ENCODE measurements at places on chromosomes 5 and 9. TPM values are rescaled to one million over a fixed set of nuclear protein-coding genes. Genes with fewer than 3 reads are reported as not detected.
A peak's percentile ranks its signal among the peaks of the same experiment; 100 is the strongest.

CYSTM1 gene
- 80.4 TPM for total RNA-seq

GPR21 gene
- total RNA-seq = 2.2 TPM

MYORG gene
- total RNA-seq = 4.8 TPM

SH3RF2 gene
- total RNA-seq = 11.5 TPM

TRAF1 gene
- 5.8 TPM for total RNA-seq

LIFR gene
- total RNA-seq = 110 TPM

PRLR gene
- total RNA-seq = 3.2 TPM

INSL4 gene
- total RNA-seq = not detected

NLN gene
- total RNA-seq = 13.8 TPM

TERT gene
- total RNA-seq = not detected

TRAF2 gene
- 16.5 TPM for total RNA-seq

GRCh38 chr5:65263321-65263720 lies 218.4 kb downstream of the ADAMTS6 start:
- no peak for DNase-seq

DNA sequence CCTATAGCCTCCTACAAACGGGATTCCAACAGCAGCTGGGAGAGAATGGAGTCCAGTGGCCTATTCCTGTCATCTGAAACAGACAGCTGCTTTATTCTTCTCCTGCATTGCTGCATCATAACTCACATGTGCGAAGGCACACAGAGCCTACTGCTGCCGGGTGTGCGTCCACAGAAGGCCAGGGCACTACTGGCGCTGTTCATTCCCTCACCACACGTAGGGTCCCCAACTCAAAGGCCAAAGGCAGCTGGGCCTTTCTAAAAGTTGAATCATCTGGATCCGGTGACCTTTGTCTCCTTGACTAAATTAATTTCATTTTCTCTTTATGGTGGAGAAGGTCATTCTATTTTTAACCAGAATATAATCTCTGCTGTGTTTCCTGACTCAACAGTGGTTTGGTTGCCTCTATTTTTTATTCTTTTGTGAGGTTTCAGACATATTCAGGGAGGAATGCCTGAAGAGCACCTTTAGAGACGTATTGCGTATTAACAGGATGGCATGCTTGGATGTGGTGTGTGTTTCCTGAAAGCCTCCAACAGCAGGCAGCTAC lies 10.8 kb upstream of the SPATA24 start:
- DNase-seq = no peak

DNA sequence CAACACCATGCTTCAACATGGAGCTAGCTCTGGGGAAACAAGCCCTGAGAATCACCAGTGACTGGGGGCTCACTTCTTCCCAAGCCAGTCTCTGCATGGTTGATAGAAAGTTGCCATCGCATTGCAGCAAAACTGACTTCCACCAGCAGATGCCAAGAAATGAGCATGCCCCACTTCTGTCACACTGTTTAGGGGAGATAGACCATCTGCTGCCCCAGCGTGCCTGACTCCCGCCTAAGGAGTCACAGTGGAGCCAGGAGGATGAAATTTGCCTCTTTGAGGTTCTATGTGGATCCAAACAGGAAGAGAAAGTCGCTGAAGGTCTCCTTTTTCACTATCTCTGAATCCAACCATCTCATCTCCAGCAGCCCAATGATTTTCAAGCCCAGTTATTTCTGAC lies 116.7 kb upstream of the SLIT3 start:
- no peak for DNase-seq

- DNase-seq = peak; percentile 90
Measured at GRCh38 chr5:124649491-124650146, 96.8 kb downstream of the ZNF608 start.

GRCh38 chr5:55551904-55552303 lies 17.1 kb upstream of the PLPP1 start:
- no peak for DNase-seq

DNA sequence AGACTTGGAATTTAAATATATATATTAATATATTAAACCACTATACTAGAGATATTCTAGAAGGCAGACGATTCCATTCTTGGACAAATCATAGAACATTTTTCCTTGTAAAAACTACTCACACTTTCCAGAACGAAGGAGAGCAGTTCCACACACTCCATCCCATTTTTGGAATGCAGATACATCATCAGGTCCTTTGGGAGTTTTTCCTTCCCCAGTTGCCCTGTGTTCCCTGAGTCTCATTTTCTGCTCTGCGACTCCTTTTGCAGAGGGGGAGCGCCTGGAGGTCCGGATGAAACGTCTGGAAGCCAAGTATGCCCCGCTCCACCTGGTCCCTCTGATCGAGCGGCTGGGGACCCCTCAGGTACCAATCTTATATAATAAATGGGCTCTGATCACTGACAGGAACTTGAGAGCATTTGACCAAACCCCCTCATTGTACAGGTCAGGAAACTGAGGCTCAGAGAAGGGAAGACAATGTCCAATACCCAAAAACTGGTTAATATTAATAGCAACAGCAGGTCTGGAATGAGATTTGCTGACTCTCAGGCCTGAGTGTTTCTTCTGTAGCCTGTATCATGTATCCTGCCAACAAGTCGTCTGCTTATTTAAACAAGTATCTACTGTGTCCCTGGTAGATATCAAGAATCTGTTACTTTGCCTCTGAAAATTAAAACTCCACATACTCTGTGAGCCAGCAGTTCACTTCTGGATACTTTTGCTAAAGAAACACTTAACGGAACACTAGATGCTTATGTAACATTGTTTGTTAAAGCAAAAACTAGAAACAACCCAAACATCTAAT lies 76.8 kb upstream of the NIPAL4 start:
- no peak for DNase-seq

DNA sequence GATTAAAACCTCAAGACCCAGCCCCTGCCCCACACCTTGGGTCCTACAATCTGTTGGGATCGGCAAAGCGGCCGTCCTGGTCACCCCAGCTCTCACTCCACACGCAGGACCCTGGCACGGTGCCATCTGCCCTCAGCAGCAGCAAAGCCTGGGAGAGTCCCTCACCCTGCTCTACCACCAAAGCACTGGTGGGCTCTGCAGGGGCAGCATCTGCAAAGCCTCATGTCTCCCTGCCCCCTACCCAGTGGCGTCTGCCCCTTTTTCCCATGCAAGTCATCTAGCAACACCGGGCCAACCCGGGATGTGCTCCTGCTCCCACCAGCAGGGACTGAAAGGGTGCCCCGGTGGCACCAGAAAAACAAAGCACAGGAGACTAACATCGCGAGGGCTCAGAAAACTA lies 19.6 kb upstream of the CNOT6 start:
- DNase-seq = no peak

DNA sequence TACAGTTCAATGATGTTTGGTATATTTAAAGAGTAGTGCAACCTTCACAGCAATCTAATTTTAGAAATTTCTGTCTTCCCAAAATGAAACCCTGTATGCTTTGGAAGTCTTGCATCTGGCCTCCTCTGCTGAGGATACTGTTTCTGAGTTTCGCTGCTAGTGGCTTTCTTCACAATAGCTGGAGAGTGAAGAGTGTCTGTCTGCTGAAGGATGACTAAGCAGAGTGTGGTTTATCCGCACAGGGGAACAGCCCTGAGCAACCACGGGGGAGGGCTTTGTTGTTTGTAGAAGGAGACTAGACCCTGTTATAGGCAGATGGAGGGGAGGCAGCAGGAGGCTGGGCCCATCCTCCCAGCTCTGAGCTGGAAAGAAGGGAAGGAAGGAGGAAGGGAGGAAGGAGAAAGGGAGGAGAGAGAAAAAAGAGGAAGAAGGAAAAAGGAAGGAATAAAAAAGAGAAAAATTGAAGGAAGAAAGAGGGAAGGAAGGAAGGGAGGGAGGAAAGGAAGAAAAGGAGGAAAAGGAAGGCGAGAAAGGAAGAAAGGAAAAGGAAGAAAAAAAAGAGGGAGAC lies 10.5 kb upstream of the IRX2 start:
- no peak for DNase-seq

- DNase-seq = no peak
Measured at GRCh38 chr5:166251786-166252185, 2039.7 kb upstream of the WWC1 start.

GRCh38 chr5:141695627-141696215 lies 13.7 kb upstream of the ARAP3 start:
- no peak for DNase-seq

DNA sequence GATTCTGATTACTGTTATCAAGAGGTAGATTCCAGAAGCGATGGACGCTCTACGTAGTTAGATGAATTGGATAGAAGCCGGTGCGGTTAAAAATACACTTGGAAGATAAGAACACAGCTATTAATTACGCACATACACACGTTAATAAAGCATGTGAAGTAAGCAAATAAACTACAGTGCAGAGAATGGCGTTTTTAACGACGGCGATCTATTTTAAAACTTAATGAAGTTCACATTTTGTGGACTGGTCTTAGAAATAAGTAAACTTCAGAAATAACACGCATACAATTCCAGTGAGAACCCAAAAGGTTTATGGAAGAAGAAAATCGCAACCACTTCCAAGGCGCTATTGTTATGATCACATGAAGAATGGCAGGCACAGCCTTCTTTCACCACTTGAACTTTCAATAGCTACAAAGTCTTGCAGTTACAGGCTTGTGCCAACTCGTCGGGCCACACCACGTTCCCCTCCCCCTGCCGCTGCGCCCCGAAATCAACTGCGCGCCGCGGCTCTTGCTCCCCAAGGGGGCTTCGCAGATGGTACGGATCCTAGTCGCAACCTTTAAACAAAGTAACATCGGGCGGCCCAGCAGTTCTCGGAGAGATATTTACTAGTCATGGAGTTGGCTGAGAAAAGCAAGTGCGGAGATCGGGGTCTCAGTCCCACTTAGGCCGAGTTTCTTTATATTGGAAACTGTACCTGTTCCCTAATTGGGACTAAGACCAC lies 866 bp upstream of the SEMA6A start:
- no peak for DNase-seq

DNA sequence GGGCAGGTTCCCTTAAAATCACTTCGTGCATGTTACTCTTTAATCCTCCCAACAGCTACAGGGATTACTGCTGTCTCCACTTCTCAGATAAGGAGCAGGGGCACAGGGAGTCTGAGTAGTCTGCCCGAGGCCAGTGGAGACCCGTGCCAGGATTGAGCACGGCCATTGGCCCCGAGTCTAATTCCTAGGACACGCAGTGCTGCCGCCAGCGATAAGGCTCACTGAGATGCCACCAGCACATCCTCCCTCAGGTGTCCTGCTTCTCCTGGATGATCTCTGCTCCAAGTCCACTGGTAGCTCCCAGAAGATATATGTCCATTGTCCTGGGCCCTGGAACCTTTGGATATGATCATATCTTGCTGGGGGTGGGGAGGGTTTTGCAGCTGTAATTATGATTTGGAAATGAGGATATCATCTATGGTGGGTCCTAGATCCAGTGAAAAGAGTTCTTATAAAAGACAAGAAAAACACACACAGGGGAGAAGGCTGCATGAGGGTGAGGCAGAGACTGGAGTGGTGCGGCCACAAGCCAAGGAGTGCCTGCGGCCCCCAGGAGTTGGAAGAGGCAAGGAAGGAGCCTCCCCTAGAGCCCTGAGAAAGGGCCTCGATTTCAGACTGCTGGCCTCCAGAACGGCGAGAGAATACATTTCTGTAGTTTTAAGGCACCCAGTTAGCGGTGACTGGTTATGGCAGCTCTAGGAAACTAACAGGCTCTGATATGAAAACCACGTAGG lies 19.4 kb upstream of the MED10 start:
- DNase-seq = no peak

DNA sequence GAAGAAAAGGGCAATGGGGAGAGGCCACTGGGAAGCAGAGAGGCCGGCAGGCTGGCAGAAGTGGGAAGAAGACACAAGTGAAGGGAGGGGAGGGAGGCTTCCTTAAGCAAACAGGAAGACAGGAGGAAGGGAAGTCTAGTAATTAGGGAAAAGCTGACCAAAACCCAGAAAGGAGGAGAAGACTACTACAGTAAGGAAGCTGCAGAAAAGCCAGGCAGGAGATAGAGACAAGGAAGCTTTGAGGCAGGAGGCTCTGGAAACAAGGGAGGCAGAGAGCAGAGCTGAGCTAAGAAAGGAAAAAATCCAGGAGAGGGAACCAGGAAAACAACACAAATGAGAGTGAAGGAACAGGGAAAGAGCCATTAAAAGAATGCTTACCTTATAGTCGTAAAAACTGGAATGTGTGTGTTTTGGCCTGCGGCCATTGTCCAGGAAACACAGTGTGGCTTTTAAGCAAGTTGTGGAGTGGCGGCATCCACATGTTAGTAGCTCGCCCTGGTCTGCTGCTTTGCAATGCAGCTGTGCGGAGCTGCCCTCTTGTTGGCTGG lies 317.1 kb upstream of the CLINT1 start:
- DNase-seq = peak; percentile 48

- no peak for DNase-seq
Measured at GRCh38 chr5:1652873-1653697, 129.3 kb upstream of the LPCAT1 start.

DNA sequence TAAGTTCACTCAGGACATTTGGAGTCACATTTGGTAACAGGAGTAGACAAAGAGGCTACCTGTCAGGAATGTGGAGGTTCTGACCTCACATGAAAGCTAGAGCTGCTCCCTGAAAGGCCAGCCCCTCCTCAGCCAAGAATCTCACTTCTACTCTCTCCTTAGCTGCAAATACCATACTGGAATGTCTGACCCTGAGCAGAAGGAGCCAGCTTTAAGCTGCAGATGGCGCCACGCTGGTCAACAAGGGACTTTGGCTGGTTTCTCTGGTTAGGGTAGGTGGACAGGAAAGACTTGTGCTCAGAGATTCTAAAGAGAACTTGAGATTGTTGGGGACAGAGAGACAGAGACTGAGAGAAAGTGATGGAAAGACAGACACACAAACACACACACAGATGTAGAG lies 21.9 kb downstream of the ASTN2 start:
- no peak for DNase-seq

GRCh38 chr9:33189331-33189791 lies 22.2 kb upstream of the B4GALT1 start:
- DNase-seq = no peak

DNA sequence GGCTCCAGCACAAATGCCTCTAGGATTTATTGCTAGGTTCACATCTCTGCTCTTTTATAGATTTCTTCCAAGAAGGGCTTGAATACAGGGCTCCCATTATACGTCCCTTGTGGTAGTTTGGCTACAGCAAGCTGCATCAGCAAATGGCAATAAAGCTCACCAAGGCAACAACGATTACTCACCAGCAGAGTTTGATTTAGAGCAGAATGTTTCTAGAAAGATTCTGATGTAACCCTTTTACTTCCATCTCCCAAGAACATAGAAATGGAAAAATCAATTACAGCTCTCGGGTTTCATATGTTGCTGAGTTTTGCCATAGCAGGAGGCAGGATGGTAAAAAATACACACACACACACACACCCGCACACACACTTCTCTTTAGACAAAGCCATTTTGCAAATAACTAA lies 124.2 kb upstream of the TNPO1 start:
- DNase-seq = no peak

DNA sequence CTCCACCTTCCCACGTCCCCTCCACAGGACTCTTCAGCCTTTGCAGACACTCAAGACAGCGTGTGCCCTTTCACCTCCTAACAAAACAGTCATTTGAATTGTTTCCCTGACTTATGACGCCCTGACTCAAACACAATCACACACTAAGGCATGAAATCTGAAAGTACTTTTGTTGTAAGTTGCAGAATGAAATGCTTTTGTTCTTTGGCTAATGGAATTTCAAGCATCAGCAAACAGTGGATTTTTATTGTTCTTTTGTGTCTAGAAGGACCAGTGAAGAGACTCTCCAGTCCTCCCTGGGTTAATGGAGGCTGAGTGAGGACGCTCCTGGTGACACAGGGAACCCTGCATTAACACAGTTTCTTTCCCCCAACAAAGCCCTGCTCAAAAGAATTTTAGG lies 380.1 kb downstream of the CTNND2 start:
- DNase-seq = no peak

GRCh38 chr5:10712574-10713366 lies 48.3 kb downstream of the DAP start:
- DNase-seq = no peak

- DNase-seq = no peak
Measured at GRCh38 chr9:93459432-93459847, 6.1 kb upstream of the FAM120AOS start.

GRCh38 chr9:16974436-16974835 lies 104.0 kb upstream of the BNC2 start:
- DNase-seq = no peak

Data from lower lobe of right lung (tissue), 2 donors.